H7 (cell line): ENCODE measurements at places on chromosomes 2 and 18. TPM values are rescaled to one million over a fixed set of nuclear protein-coding genes. Genes with fewer than 3 reads are reported as not detected.
A peak's percentile ranks its signal among the peaks of the same experiment; 100 is the strongest.

The FKBP1B gene
- total RNA-seq: 40.5 and 43.5 TPM in 2 replicates

- no peak for DNase-seq
Observed at GRCh38 chr2:138207074-138207930, 243.0 kb downstream of the HNMT start.

The CLK1 gene
- total RNA-seq: 14.7 and 36.0 TPM in 2 replicates

DNA sequence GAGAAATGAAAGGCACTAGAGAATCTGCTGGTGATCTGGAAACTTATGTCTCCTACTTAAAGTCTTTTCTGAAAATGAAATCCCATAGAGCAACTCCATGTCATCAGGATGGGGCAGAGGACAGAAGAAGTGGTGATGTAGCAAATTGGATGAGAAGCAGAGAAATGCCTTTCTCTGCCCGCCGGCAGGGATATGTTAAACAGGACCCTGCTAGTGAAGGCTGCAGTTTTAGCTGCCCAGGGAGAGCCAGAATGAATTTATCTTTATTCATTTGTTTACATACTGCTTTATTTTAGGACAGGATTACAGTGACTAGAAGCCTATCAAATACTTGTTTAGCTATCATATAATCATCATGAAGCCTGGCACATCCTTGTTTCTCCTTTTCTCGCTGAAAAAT is 247.0 kb downstream of the DOK6 start:
- DNase-seq: no peak

The STEAP3 gene
- 14.3 and 16.0 TPM in 2 replicates for total RNA-seq

DNA sequence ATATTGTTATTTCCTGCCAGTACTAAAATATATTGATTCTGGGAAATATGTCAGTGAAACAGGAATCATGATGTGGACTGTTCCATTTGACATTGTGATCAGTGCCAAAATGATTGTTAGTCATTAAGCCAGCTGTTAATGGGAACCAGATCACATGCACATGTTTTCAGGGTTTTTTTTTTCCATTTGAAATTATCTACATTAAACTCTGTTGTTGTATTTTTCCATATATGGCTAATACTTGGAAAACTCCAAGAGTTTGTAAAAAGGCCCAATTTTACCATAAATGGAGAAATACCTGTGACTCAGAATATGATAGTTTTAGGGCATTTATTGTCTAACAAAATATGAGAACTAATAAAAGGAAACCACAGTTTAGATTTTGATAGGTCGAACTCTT is 13.4 kb downstream of the ITGAV start:
- no peak for DNase-seq

GRCh38 chr18:79792988-79793355 is 4.8 kb upstream of the KCNG2 start:
- no peak for DNase-seq

GRCh38 chr2:239142806-239143205 is 258.0 kb downstream of the HDAC4 start:
- DNase-seq: no peak

The RIT2 gene
- total RNA-seq: 0.17 and 0.26 TPM in 2 replicates

The SETBP1 gene
- 1.8 and 3.3 TPM in 2 replicates for total RNA-seq

DNA sequence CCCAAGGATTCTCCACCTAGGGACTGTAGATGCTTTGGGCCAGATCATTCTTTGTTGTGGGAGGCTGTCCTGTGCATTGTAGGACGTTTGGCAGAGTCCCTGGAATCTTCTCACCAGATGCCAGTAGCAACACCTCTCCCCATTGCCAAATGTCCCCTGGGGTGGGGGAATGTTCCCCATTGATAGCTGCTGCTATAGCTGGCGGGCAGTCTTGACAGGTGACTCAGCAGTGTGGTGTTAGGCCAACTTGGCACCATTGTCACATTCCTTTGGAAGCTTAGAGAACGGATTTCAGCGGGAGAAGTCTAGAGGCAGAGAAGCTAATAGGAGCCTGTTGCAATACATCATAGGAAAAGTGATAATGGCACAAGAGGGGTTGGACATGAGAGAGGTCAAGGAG is 495.7 kb upstream of the SMIM21 start:
- DNase-seq: no peak

DNA sequence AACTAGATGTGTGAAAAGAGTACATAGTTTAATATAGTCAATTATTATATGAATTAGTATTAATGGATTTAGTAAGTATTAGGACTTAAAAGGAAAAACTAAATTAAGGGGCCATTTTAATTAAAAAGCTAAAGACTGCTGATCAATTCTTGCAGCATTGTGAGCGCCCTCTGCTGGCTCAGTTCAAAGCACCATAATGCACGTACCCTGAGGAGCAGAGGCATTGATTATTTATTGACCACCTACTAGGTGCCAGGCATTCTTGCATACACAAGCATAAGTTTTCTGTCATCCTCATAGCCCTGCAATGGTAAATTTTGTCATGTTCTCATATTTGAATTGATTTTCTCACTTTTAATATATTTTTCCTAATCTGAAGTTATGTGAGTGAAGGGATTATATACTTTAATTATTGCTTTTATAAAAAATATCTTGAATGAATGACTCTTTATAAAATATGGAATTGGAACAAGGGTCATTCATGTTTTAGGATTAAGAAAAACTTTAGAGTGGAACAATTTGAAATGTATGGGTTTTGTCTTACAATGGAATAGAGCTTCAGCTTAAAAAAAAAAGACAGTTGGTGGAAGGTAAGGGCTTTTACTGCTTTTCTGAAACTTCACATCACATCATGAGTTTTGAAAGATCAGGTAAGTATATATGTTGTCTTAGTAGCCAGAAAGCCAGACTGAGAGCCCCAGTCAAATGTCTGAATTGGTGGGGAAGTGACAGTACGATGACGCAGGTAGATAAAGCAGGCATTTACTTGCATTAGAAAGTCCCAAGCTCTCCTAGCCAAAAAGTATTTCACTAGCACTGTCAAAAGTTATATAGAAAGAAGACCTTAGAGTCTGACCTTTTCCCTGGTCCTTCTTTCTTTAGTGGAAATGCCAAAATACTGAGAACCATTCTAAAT is 9.7 kb downstream of the ITGA4 start:
- DNase-seq: peak; percentile 13
